ENCODE measurements at places on chromosomes 2 and 18.

DNA sequence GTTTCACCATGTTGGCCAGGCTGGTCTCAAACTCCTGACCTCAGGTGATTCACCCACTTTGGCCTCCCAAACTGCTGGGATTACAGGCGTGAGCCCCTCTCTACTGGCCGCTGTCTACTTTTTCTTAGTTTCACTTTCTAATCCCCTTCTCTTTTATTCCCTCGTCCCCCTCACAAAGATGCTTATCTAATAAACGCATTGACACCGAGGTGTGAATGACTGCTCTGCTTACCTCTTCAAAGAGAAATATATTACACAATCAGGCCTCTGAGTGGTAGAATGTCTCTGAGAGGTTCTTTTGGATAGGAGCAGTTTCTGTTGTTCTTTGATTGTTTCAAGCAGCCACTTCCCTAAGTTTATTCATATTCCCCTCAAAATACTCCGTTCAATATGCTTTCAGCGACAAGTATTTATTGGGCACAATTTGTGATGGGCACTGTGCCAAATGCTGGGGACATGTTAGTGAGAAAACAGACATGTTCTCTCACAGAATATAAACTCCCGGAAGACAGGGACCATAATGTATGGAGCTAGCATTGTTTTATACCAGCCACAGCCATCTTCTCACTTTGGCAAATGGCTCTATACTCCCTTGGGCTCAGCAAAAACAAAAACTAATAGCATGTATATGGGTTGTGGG is 34.7 kb upstream of the RAPH1 start:
- H3K27ac ChIP-seq: no peak overlapping the region
- no peak for DNase-seq
- H3K27me3 ChIP-seq: no peaks in the 10 kb centered on the region
- H3K4me3 ChIP-seq: no peak overlapping the region

GRCh38 chr2:120791962-120792297 is 56.3 kb downstream of the GLI2 start:
- H3K27me3 ChIP-seq: no peaks in the 10 kb centered on the region
- H3K36me3 ChIP-seq: peaks cover 3% of the 10 kb centered on the region
- H3K27ac ChIP-seq: peak overlapping the region; percentile 63

DNA sequence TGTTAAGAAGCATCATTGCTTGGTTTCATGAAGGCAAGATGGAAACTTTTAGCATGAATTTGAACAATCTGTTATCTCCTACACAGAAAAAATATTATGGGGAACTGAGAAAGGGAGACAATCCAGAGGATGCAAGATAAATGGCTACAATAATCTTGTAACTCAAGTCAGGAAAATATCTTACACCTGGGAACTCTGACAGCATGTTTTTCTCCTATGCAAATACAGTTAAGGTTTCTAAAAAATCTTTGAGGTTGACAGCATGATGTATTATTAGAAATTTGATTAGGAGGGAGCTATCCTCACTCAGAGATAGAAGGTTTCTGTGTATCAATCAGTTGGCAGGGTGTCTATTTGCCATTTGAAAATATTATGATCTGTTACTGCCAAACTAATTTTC is 75.6 kb downstream of the GPD2 start:
- DNase-seq: no peak
- H3K36me3 ChIP-seq: peaks cover 7% of the 10 kb centered on the region
- no peaks in the 10 kb centered on the region for H3K4me1 ChIP-seq
- H3K27me3 ChIP-seq: no peaks in the 10 kb centered on the region

- DNase-seq: no peak
- no peak overlapping the region for H3K27ac ChIP-seq
- no peak overlapping the region for H3K4me3 ChIP-seq
- no peaks in the 10 kb centered on the region for H3K36me3 ChIP-seq
- H3K4me1 ChIP-seq: peaks cover 14% of the 10 kb centered on the region
- no peaks in the 10 kb centered on the region for H3K27me3 ChIP-seq
These were observed 59.8 kb downstream of the MOGAT1 start for GRCh38 chr2:222731201-222731621.

GRCh38 chr2:19911808-19912509 is 10.2 kb upstream of the TTC32 start:
- no peaks in the 10 kb centered on the region for H3K27me3 ChIP-seq
- peaks cover 11% of the 10 kb centered on the region for H3K36me3 ChIP-seq
- no peaks in the 10 kb centered on the region for H3K4me1 ChIP-seq
- H3K27ac ChIP-seq: no peak overlapping the region
- H3K4me3 ChIP-seq: no peak overlapping the region

DNA sequence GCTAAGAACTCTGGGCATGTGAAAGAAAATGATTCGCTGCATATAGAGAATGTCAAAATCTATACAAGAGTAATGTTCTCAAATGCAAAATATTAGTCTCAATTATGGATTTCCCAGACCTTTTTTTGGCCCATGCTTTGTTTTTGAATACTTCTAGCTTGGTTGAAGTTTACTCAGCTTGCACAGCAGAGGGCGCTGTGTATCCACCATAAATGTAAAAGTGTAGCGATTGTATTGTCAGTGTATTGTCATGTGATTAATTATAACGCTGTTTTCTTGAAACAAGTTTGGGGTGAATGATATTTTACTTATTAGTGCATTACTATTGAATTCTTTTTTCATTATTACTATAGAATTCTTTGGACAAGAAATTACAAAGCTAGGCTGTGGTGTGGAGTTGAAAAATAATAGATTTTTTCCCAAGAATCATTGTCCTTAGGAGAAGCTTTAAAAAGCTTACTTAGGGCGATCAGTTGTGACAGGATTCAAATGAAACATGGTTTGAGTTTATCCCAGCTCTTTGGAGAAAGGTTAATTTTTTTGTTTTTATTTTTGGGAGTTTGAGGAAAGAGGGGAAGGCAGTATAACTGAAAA is 98.3 kb downstream of the PIK3C3 start:
- peak; percentile 37 for DNase-seq
- no peaks in the 10 kb centered on the region for H3K27me3 ChIP-seq
- no peak overlapping the region for H3K27ac ChIP-seq
- peaks cover 14% of the 10 kb centered on the region for H3K36me3 ChIP-seq

DNA sequence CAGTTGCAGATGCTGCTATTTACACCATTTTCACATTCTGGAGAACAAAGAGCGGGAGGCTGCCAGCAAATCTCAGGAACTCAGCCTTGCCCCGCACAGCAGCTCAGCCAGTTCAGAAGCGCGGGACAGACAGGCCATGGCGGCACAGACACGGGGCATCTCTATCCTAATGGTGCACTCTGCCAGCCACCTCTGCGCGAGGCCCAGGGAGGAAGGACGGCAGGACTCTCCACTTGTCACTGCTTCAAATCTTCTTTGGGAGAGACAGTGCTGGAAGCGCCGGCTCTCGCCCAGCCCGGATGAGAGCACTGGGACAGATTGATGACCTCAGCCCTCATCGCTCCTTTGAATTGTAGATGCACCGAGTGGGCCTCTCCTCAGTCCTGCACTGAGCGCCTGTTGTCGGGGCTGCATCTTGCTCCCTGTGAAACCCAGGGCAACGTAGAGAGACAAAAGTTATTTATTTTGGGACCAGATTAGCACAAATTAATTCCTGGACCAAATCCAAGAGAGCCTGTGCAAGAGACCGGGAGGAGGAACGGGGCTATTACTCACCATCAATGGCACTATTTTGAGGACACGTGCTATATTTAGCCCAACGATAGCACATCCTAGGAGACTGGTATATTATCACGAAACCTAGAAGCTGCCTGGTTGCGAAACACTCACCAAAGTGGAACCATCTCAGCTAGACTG is 211.4 kb upstream of the SMIM21 start:
- peaks cover 23% of the 10 kb centered on the region for H3K4me1 ChIP-seq
- no peaks in the 10 kb centered on the region for H3K36me3 ChIP-seq
- no peak for DNase-seq
- H3K27ac ChIP-seq: peak overlapping the region; percentile 96
- H3K4me3 ChIP-seq: peak overlapping the region; percentile 74

DNA sequence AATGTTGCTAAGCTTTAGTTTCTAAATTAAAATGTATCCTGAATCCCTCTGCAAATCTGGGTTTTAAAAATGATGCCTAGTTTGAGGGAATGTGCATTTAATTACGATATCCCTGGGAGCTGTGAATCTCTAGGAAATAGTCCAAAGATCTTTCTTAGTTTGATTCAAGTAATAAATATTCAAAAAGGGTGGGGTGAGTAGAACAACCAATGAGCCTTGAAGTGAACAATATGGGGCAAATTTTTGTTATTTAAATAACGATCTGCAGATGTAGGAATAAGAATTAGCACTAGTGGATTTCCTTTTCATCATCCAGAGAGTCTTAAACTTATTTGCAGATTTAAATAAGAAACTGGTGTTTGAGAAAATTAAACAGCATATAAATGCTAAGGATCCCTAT is 106.3 kb downstream of the ACVR1 start:
- no peak for DNase-seq
- no peak overlapping the region for H3K4me3 ChIP-seq
- no peaks in the 10 kb centered on the region for H3K27me3 ChIP-seq
- H3K4me1 ChIP-seq: no peaks in the 10 kb centered on the region

- no peak for DNase-seq
- no peaks in the 10 kb centered on the region for H3K27me3 ChIP-seq
- no peaks in the 10 kb centered on the region for H3K36me3 ChIP-seq
- no peak overlapping the region for H3K4me3 ChIP-seq
- H3K27ac ChIP-seq: no peak overlapping the region
These were observed 5.7 kb downstream of the RHOB start for GRCh38 chr2:20452551-20452950.

DNA sequence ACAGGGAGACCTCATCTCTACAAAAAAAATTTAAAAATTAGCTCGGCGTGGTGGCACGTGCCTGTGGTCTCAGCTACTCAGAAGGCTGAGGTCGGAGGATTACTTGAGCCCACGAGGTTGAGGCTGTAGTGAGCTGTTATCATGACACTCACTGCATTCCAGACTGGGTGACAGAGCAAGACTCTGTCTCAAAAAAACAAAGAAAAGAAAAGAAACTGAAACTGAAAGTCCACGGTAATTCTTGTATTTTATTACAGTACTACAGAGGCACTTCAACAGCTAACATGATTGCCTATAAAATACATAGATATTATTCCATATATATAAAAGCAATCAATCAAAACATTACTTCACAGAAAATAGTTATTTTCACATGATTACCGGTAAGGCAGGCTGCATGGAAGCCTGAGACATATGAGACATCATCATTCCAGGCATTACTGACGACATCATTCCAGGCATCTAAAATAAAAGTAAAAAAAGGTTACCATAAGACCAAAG is 23.1 kb downstream of the PRPF40A start:
- peaks cover 9% of the 10 kb centered on the region for H3K36me3 ChIP-seq
- H3K4me3 ChIP-seq: no peak overlapping the region
- H3K27me3 ChIP-seq: no peaks in the 10 kb centered on the region
- H3K27ac ChIP-seq: peak overlapping the region; percentile 89

GRCh38 chr2:98460573-98461497 is 16.2 kb downstream of the INPP4A start:
- no peak overlapping the region for H3K27ac ChIP-seq
- no peak overlapping the region for H3K4me3 ChIP-seq
- DNase-seq: no peak
- H3K4me1 ChIP-seq: peaks cover 8% of the 10 kb centered on the region

DNA sequence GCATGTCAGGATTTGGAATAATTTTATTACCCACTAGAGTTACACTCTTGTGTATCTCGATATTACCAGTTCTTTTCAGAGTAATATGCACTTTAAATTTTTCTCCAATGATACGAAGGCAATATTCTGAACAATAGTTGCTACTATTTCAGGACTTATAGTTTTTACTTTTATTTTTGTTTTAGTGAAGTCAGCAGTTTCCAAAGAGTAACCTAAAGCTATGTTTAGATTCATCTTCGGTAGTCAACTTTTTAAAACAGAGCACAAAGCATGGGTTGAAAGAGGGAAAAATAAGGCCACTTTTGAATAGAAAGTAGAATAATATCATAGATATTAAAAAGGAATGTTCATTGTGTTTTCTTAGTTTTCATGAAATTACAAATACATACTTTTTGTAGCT is 532.7 kb downstream of the CPS1 start:
- H3K4me1 ChIP-seq: peaks cover 10% of the 10 kb centered on the region
- H3K4me3 ChIP-seq: no peak overlapping the region
- H3K27me3 ChIP-seq: no peaks in the 10 kb centered on the region
- no peak for DNase-seq
- H3K36me3 ChIP-seq: no peaks in the 10 kb centered on the region

DNA sequence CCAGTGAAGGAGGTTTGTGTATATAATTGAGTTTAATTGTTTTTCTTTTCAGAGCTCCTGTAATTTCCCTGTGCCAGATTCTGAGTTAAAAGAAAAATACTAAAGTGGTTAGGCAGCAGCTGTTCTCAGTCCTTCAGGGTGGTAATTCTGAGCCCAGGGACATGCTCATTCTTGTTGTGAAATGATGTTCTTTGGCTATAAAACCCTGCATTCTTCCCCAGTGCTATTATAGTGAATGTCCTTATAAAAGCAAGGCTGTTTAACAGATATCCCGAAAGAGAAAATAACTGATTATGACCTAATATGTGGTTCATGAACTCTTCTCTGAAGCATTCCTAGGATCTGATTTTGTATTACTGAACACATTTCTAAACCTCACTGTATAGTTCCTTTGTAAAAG is 34.0 kb downstream of the ADAM23 start:
- no peak overlapping the region for H3K27ac ChIP-seq
- H3K4me3 ChIP-seq: no peak overlapping the region
- no peak for DNase-seq

DNA sequence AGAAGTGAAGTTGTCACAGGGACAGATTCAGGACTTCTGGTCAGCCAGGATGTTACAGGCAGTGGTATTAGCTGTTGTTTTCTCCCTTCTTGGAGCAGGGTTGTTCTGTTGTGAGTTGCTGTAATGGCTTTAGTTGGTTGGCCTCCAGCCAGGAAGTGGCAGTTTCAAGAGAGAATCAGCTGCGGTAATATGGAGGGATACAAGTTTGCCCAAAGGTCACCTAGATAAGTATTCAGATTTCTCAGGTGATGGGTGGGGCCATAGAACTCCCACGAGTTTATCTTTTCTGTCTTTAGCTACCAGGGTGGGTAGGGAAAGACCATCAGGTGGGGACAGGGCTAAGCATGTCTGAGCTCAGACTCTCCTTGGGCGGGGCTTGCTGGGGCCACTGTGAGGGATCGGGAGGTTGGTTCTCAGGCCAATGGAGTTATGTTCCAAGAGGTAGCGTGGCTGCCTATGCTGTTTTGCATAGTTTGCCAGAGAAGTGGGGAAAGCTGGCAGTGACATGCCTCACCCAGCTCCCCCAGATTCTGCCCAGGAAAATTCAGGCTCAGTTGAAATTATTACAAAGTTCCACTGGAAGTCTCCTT is 640.4 kb upstream of the CHAC2 start:
- H3K27me3 ChIP-seq: no peaks in the 10 kb centered on the region
- no peaks in the 10 kb centered on the region for H3K36me3 ChIP-seq
- H3K27ac ChIP-seq: no peak overlapping the region
- no peak for DNase-seq
- H3K4me3 ChIP-seq: no peak overlapping the region

GRCh38 chr2:33673937-33674336 is 74.8 kb upstream of the FAM98A start:
- no peaks in the 10 kb centered on the region for H3K36me3 ChIP-seq
- H3K27me3 ChIP-seq: no peaks in the 10 kb centered on the region
- no peak overlapping the region for H3K4me3 ChIP-seq
- no peak overlapping the region for H3K27ac ChIP-seq
- no peak for DNase-seq
- peaks cover 3% of the 10 kb centered on the region for H3K4me1 ChIP-seq
